Esophagus squamous epithelium (tissue), 5 donors: ENCODE measurements at places on chromosomes 2 and 18. TPM values are rescaled to one million over a fixed set of nuclear protein-coding genes. Genes with fewer than 3 reads are reported as not detected.

LBX2 gene
- not detected for total RNA-seq

GRCh38 chr18:61817086-61817485 lies 75.7 kb downstream of the RNF152 start:
- no peaks in the 10 kb centered on the region for H3K36me3 ChIP-seq
- DNase-seq = no peak
- no peaks in the 10 kb centered on the region for H3K4me1 ChIP-seq
- H3K27me3 ChIP-seq = no peaks in the 10 kb centered on the region
- H3K27ac ChIP-seq = no peak overlapping the region

DNA sequence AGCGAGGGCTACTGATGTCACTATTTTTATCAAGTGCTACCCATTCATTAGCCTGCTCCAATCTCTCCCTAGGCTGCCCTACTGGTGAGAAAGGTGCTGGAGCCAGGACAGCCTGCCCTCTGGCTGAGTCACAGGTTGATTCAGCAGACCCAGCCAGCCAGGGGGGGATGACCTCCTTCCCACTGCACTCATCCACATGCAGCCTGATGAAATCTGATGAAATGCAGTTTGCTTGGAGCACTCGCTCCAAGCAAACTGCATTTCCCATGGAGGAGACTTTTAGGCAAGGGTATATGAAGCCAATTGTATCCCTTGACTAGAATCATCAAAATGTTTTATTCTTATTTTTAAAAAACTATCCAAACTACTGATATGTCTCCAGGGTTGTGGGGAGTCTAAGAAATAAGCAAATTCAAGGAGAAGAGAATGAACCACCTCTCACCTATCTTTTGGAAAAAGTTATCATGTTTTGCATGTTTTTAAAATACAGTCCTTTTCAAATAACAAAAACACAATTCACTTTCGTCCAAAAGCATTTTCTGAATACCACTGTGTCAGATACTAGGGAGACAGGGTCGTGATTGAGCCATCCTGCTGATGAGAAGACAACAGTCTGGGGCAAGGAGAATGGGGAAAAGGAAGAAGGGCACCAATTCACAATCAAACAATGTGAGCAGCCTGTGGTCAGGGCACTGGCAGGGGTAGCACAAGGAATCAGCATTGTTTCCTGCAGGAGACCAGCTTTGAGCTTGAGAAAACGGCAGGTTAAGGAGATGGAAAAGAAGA lies 128.3 kb downstream of the AFF3 start:
- no peak overlapping the region for H3K4me3 ChIP-seq
- H3K27ac ChIP-seq = no peak overlapping the region
- DNase-seq = no peak

- DNase-seq = no peak
- no peaks in the 10 kb centered on the region for H3K36me3 ChIP-seq
- H3K4me3 ChIP-seq = no peak overlapping the region
- H3K27ac ChIP-seq = no peak overlapping the region
- H3K27me3 ChIP-seq = no peaks in the 10 kb centered on the region
These were observed 65.0 kb upstream of the NCKAP5 start for GRCh38 chr2:133633309-133633708.

GRCh38 chr2:174553811-174554493 lies 43.7 kb downstream of the WIPF1 start:
- no peak overlapping the region for H3K4me3 ChIP-seq
- H3K27ac ChIP-seq = no peak overlapping the region
- no peaks in the 10 kb centered on the region for H3K4me1 ChIP-seq
- H3K27me3 ChIP-seq = no peaks in the 10 kb centered on the region
- DNase-seq = no peak

GRCh38 chr2:159549234-159549633 lies 67.1 kb downstream of the BAZ2B start:
- no peaks in the 10 kb centered on the region for H3K27me3 ChIP-seq
- H3K36me3 ChIP-seq = no peaks in the 10 kb centered on the region
- DNase-seq = no peak
- no peak overlapping the region for H3K4me3 ChIP-seq

GRCh38 chr18:60417946-60418345 lies 45.4 kb upstream of the MC4R start:
- H3K4me3 ChIP-seq = no peak overlapping the region
- H3K36me3 ChIP-seq = no peaks in the 10 kb centered on the region
- no peaks in the 10 kb centered on the region for H3K4me1 ChIP-seq
- no peaks in the 10 kb centered on the region for H3K27me3 ChIP-seq

DNA sequence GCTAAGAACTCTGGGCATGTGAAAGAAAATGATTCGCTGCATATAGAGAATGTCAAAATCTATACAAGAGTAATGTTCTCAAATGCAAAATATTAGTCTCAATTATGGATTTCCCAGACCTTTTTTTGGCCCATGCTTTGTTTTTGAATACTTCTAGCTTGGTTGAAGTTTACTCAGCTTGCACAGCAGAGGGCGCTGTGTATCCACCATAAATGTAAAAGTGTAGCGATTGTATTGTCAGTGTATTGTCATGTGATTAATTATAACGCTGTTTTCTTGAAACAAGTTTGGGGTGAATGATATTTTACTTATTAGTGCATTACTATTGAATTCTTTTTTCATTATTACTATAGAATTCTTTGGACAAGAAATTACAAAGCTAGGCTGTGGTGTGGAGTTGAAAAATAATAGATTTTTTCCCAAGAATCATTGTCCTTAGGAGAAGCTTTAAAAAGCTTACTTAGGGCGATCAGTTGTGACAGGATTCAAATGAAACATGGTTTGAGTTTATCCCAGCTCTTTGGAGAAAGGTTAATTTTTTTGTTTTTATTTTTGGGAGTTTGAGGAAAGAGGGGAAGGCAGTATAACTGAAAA lies 98.3 kb downstream of the PIK3C3 start:
- no peak overlapping the region for H3K27ac ChIP-seq
- peaks cover 3% of the 10 kb centered on the region for H3K4me1 ChIP-seq
- H3K4me3 ChIP-seq = no peak overlapping the region
- no peaks in the 10 kb centered on the region for H3K27me3 ChIP-seq

- H3K4me3 ChIP-seq = no peak overlapping the region
- H3K27ac ChIP-seq = no peak overlapping the region
- H3K4me1 ChIP-seq = no peaks in the 10 kb centered on the region
These were observed 713.5 kb downstream of the LRP1B start for GRCh38 chr2:141417246-141417797.

GRCh38 chr2:101223814-101224231 lies 28.9 kb upstream of the CNOT11 start:
- H3K27me3 ChIP-seq = no peaks in the 10 kb centered on the region
- no peaks in the 10 kb centered on the region for H3K4me1 ChIP-seq
- no peak overlapping the region for H3K4me3 ChIP-seq
- H3K36me3 ChIP-seq = no peaks in the 10 kb centered on the region
- H3K27ac ChIP-seq = no peak overlapping the region

DNA sequence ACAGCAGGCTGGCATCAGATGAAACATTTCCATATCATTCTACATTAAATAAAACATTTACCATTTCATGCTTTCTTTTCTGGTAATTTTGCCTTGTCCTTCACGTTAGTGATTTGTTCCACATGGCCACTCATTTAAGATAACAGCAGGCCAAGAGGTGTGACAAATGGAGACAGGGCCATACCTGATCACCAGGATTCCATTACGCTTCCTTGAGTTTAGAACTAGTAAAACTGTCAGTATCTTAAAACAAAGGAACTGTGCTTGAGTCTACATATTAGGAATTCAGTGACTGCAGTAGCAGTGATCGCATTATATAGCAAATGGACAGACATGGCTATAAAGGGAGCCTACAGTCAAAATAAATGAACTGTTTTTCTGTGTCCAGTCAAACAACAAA lies 155.1 kb upstream of the FSHR start:
- no peaks in the 10 kb centered on the region for H3K36me3 ChIP-seq
- no peak for DNase-seq
- H3K27ac ChIP-seq = no peak overlapping the region

DNA sequence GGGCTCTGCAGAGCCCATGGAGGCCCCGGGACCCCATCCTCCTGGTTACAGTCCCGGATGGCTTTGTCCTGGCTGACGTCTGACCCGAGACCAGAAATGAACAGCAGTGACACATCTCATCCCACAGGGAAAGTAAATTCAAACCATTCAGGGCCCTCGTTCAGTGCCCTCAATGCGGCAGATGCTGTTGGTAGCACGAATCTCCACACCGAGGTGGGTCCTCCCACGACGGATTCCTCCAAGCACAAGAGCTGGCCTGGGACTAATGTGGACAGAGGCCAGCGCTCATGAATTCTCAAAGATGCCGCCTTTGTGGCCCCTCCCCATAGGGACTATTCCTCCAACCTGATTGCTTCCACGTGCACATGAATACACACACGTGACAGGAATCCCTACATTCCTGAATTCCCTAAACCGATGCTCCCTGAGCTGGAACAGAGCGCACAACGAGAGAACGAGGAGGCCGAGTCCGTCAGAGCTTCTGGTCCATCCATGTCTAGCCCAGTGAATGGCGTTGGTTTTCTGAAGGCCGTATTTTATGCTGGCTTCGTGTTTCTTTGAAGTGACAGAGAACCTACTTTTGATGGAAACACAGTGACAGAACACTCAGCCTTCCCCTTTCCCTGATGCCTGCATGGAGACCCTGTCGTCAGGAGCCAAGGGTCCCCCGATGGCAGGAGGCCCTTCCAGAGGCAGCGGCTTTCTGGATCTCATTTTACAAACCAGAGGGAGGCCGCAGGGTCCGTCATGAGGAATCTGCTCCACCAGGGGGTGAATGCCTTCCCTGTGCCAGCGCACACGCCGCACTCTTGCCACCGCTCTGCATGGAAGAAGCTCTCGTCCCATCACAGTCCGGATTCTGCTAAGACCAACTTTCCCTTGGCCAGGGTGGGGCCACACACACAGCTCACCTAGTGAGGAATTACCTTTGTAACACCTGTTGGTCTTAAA lies 64.3 kb upstream of the SNTG2 start:
- H3K36me3 ChIP-seq = no peaks in the 10 kb centered on the region
- DNase-seq = no peak
- no peak overlapping the region for H3K27ac ChIP-seq
- no peak overlapping the region for H3K4me3 ChIP-seq
- H3K4me1 ChIP-seq = no peaks in the 10 kb centered on the region
